ENCODE measurements at places on chromosomes 7 and 10.

- DNase-seq, result no peak
Measured at GRCh38 chr7:24660546-24660945, 87.3 kb downstream of the PALS2 start.

DNA sequence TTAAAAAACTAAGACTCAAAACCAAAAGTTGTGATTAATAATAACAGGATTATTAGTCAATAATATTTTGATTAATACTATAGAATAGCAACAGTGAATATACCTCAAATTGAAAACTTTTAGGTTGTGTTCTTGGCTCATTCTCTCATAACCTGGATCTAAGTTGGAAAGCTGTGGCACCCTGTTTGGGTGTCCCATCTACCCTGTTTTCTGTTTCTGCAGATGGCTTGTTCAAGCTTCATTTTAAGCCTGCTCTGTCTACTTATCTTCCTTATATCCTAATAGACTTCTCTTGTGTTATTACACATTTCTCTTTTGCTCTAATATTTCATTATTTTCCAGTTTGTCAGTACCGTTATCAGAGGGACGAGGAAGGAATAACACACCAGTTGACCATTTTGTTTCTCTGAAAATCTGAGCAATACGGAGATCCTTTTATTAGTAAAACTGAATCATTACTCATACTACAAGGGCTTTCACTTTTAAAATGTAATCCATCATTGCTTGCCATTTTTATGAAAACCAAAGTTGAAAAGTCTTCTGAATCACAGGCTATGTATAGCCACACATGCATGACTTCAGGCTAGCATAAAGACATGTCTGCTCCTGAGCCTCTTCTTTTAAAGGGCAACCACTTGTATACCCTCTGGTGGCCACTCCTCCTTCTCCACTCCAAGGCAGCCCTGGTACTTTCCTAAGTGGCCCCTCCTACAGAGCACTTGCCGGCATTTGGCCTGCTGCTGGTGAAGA, 22.3 kb downstream of the COX15 start:
- no peak for DNase-seq

- DNase-seq, result no peak
Measured at GRCh38 chr7:108454674-108455550, 1.3 kb downstream of the NRCAM start.

DNA sequence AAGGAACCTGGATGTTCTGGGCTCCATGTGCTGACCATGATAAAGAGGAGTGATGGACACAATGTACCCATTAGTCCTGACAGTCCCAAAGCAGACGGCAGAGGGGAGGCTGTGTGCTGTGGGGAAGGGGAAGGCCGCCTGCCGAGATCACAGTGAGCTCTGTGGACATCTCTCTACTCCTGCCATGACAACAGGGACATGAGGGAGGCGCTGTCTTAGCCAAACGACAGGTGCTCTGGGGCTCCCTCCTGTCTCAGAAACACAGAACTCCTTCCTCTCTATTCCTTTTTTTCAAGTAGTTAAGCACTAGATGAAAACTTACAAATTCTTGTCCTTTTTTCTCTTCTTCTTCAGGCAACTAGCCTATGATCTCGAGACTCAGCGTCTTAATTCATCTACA, 113.1 kb downstream of the RNF32 start:
- DNase-seq, result no peak

DNA sequence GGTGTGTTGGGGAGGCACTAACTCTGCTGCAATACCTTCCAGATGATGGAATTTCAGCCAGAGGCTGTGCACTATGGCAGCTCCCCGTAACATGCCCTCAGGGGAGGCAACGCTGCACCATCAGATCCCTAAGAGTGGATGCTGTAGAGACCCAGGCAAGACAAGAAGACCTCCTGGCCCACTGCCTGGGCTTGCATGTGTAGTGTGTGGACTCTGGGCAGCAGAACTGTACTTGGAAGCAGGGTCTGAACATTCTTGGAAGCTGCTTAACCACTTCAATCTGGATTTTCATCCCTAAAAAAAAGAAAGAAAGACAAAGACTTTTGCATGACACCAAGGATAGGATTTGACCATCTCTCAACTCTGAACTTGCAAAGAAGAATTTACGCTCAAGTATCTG, 297.5 kb upstream of the NRP1 start:
- DNase-seq, result no peak

GRCh38 chr10:127855976-127856375, 36.8 kb downstream of the CLRN3 start:
- DNase-seq, result no peak

GRCh38 chr10:61338146-61338545, 115.0 kb downstream of the TMEM26 start:
- no peak for DNase-seq

DNA sequence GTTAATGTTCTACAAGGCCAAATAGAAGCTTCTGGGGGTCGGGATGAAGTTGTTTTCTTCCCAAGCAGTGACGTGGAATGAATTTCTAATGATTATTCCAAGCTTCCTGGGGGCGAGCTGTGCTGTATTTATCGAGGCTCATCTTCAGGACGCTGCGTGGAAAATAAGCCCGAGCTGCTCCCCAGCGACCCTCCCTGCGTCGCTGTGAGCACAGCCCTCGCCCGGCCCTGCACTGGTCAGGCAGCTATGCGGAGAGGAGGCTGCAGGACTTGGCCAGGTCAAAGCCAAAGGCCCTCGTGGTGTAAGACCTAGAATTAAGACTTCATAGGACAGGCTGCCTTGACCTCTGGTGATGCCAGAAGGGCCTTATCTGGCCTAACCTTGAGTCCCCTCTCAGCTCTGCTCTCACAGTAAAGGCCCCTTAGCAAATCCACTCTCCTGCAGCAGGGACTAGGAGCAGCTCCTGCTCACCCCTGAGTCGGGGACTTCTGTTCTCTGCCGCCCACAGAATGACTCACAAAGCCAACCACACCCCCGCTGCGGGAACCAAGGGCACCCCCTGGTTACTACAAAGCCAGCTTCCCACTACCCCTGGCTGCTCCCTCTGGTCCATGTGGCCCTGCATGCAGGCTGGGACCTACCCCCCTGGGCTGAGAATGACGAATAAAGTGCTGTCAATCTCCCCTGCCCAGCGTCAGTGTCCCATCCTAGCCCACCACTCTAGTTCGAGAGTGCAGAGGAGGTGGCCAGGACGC, 501.6 kb downstream of the TCERG1L start:
- no peak for DNase-seq

DNA sequence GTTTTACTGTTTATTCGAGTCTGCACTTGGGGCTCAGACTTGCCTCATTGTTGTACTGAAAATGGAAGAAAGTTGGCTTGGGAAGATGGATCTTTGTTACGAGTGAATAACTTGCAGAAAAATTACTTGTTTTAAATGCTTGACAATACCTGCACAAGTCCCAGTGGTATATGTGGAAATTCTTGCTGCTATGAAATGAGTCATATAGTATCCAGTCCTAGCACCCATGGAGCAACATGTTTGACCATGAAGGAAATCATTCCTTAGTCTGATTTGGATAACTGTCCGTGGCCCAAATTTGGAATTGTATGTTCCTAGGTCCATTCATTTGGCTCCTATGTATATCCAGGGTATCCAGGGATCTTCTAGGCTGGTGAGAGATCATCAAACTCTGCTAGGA, 1096.8 kb downstream of the KCNMA1 start:
- DNase-seq, result no peak
